Right renal pelvis (tissue), 4 donors: ENCODE measurements at places on chromosomes 6 and 20.
A peak's percentile ranks its signal among the peaks of the same experiment; 100 is the strongest.

GRCh38 chr6:95431637-95432228, 145.6 kb upstream of the MANEA start:
- DNase-seq = peak; percentile 8

GRCh38 chr20:5979801-5980200, 29.3 kb downstream of the MCM8 start:
- DNase-seq = no peak

DNA sequence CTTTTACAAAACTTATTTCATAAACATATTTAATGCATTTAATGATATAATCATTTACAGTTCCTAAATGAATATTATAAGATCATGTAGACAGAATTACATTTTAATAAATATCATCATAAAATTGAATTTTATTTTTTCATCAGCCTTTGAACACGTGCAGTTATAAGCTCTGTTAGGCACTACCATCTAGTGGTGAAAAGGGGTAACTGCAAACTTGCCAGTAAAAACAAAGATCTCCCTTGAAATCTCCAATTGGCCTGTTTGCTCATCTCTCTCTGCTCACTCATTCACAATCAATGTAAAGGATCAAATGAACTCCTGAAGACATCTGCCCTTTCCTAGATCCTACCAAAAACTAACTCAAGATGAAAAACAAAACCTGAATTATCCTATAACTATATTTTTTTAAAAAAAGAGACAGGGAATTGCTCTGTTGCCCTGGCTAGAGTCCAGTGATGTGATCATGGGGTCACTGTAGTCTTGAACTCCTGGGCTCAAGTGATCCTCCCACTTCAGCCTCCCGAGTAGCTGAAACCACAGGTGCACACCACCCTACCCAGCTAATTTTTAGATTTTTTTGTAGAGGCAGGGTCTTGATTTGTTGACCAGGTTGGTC, 31.7 kb downstream of the SAMHD1 start:
- DNase-seq = peak; percentile 36

GRCh38 chr20:50975701-50976330, 17.2 kb downstream of the MOCS3 start:
- no peak for DNase-seq

- no peak for DNase-seq
Measured at GRCh38 chr6:104214901-104215300, 644.8 kb downstream of the HACE1 start.

- no peak for DNase-seq
Measured at GRCh38 chr6:158619922-158620801, 24.4 kb downstream of the DYNLT1 start.

GRCh38 chr6:150719099-150719766, 119.5 kb downstream of the PLEKHG1 start:
- no peak for DNase-seq

- DNase-seq = no peak
Measured at GRCh38 chr20:55251170-55251569, 754.1 kb downstream of the CBLN4 start.

DNA sequence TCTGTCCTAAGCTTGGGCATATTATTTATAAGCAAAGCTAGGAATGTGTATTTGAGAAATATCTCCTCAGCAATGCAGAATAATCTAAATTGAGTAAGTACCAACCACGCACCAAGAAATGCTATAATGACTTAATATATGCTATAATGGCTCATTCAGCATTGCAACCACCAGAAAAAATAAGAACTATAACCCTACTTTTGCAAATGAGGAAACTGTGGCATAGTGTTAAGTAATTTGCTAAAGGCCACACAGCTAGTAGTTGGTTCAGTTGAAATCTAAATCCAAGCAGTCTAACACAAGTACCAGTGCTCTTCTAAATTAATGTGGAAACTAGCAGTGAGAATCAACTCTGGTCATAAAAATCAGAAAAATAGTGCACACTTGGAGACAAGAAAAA, 35.7 kb downstream of the HBS1L start:
- no peak for DNase-seq

- DNase-seq = no peak
Measured at GRCh38 chr6:29769336-29769735, 46.1 kb downstream of the HLA-F start.

GRCh38 chr20:24833592-24833991, 115.5 kb upstream of the CST7 start:
- DNase-seq = no peak

- DNase-seq = peak; percentile 73
Measured at GRCh38 chr6:14476793-14477531, 359.4 kb downstream of the CD83 start.

DNA sequence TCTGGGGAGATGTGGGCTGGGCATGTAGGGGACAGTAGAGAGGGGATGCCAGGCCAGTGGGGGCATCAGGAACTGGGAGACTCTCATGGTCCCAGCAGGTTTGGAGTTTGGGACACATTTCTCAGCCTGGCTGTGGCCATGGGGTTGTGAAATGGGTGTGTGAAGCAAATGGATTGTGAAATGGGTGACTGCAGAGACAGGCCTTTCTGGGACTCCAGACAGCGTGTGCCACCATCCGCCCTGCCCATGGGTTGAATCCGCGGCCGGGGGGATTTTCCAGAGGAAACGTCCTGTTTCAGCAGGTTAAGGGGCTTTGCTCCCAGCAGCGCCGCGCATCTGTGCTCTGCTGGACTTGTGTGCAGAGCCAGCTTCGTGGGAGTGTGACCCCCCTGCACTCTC, 3.7 kb upstream of the PMEPA1 start:
- DNase-seq = no peak

GRCh38 chr20:16562259-16562658, 11.0 kb downstream of the KIF16B start:
- DNase-seq = no peak

GRCh38 chr6:169827290-169827717, 75.9 kb downstream of the ERMARD start:
- no peak for DNase-seq

DNA sequence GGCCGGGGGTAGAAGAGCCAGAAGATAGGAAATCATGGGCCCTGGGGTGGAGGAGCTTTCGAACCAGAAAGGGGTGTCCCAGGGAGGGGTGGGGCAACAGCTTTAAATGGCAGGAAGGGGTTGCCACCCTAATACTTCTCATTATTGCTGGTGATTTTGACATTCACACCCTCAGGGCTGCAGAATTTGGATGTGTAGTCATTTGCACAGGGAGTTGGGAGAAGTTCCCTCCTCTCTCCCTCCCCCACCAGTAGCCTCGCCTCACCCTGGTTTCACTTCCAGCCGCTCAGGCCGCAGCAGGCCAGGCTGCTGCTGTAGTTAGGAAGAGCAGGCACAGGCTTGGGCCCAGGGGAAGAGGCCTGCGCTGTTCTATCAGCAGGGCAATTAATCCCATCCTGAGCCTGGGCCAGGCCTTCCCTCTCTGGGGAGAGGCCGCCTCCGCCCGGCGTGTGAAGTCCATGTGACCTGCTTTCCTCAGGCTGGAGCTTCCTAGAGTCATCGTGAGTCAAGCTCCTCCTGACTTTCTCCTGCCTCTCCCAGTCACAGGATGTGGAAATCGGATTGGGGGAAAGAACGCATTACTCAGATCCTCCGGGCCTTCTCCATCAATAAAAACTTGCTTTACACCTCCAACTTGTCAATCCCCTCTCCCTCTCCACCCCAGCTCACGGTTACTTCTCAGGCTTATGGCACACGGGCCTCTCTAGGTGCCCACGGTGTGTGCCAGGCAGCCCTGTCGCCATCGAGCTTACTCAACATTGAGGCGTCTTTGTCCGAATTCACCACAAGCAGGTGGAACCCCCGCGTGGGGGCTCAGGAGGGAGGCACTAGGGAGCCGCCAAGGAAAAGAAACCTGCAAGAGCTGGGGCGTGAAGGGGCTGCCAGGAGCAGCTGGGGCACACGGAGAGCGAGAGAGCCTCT, 7.8 kb downstream of the ADTRP start:
- no peak for DNase-seq

GRCh38 chr6:10759312-10759839, 11.8 kb downstream of the TMEM14B start:
- DNase-seq = no peak

- DNase-seq = no peak
Measured at GRCh38 chr6:72709431-72709830, 87.6 kb downstream of the KCNQ5 start.

DNA sequence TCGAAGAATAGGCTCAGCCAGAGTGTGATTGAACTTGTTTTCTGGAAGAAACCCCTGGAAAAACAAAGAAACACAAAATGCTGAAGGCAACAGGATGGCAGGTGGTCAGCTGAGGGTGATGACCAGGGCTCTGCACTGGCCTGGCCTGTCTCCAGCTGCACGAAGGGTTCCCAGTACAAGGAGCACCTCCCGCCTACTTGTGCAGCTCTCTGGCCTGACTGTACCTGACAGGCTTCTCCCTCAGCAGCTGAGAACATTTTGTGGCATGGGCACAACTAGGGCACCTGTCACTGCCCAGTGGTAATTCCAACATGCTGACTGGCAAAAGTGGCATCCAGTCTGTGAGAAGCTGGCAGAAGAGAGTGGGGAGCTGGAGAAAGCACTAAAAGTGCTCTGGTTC, 38.8 kb upstream of the EMILIN3 start:
- no peak for DNase-seq

- no peak for DNase-seq
Measured at GRCh38 chr20:62020935-62021701, 44.6 kb downstream of the TAF4 start.

- no peak for DNase-seq
Measured at GRCh38 chr6:26172608-26172968, 85.4 kb downstream of the HFE start.

DNA sequence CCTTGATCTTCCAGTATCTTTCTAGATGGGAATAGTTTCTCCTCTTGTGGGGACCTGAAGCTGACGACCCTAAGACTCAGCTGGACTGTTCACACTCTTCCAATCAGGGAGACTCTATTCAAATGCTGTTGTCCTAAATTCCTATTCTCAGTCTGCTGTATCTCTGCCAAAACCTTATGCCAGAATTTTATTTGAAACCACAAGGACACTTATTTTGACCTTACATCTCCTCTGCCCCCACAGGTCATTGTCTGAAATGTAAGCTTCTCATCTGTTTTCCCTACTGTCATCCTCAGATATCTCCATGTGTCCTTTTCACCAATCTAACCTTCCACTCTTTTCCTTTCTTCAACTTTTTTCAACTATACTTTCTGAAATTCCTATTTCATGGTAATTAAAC, 289.5 kb upstream of the SGK1 start:
- no peak for DNase-seq

- DNase-seq = no peak
Measured at GRCh38 chr6:32905078-32905477, 35.8 kb downstream of the HLA-DMB start.

DNA sequence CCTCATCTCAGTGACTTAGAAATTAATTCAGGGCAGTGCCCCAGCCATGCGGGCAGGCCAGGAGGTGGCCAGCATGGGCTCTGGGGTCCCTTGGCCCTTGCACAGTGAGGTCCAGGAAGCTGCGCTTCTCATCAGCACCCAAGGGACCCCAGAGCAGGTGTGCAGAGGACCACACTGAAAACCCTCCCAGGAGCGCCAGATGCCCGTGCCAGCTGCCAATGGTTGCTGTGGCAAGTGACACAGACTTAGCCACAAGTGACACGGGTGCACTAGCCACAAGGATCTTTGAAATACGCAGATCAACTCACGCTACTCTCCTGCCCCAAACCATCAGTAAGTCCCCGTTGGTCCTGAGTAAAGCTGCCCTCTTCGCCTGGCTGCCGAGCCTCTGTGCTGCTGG, 88.1 kb downstream of the ERMARD start:
- DNase-seq = no peak

DNA sequence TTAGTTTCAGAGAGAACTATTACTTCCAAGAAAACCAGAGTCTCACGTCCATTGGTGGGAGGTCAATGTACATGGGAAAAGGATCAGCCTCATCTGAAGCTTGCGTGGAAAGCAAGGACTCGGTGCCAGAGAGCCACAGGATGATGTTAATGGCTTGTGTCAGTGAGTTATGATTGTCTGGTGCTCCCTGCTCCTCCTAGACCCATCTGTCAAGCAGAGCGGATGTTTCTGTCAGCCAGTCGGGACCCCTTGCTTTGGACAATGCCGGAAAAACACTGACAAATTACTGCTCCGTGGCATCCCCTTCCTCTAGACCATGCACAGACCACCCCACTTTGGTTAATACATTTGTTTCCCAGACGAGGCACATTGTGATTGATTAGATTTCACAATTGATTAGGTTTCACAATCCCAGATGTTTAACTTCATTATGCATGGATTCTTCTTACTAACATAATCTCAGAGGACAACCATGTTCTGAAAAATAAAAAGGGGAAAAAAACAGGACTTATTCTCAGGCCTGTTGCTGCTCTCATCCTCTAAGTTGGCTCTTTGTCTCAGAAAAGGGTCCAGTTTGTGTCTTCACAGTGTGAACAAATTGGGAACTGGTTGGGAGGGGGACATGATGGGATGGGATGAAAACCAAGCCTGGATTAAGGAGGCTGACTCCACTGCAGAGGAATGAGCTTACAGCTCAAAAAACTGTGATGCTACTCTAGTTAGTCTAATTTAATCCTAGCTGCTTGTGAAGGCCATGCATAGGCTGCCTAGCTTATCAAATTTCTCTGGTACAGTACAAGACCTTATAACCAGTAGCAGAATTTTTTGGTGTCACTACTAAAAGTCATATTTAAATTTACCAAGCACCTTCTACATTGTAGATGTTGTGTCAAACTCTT, 51.9 kb downstream of the UNC5CL start:
- DNase-seq = no peak

- DNase-seq = no peak
Measured at GRCh38 chr20:19993958-19994669, 23.0 kb upstream of the NAA20 start.

DNA sequence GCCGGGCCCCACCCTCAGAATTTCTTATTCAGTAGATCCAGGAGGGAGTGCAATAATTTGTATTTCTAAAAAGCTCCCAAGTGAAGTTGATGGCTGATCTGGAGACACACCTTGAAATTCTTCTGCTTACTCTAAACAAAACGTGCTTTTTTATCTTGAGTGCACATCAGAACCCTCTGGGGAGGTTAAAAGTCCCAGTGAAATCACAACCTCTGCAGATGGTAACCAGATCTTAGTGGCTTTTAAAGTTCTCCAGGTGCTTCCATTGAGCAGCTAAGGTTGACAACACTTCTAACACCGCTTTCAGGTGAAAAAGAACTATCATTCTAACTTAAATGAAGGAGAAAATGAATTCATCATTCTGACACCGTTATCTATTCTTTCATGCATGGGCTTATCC, 45.6 kb upstream of the ESR1 start:
- DNase-seq = no peak

GRCh38 chr6:79941489-79942151, 5.7 kb downstream of the ELOVL4 start:
- DNase-seq = no peak

GRCh38 chr20:53491462-53491861, 102.2 kb downstream of the ZNF217 start:
- DNase-seq = no peak

GRCh38 chr20:4508773-4509172, 212.9 kb upstream of the PRND start:
- no peak for DNase-seq

GRCh38 chr20:43969501-43970182, 55.0 kb downstream of the TOX2 start:
- no peak for DNase-seq

GRCh38 chr20:50540620-50541605, 30.7 kb downstream of the PTPN1 start:
- no peak for DNase-seq

GRCh38 chr6:76451926-76452709, 379.7 kb upstream of the IMPG1 start:
- DNase-seq = no peak
